ENCODE measurements at places on chromosomes 3 and 15. TPM values are rescaled to one million over a fixed set of nuclear protein-coding genes. Genes with fewer than 3 reads are reported as not detected.

The CSK gene
- 28.9 TPM for total RNA-seq

The TLR9 gene
- 0.06 TPM for total RNA-seq

The ZFAND6 gene
- 147 TPM for total RNA-seq

The ZNF662 gene
- 17.6 TPM for total RNA-seq

The TPRA1 gene
- total RNA-seq, result 31.9 TPM

The TMCO5A gene
- total RNA-seq, result not detected

The ALDH1A3 gene
- 121 TPM for total RNA-seq

The KCNMB3 gene
- total RNA-seq, result 5.5 TPM
